A172 (cell line): ENCODE measurements at places on chromosomes 6 and 20.

GRCh38 chr6:20404641-20405032 is 3.0 kb downstream of the E2F3 start:
- DNase-seq = peak; percentile 71

GRCh38 chr6:151014404-151015100 is 149.1 kb downstream of the MTHFD1L start:
- peak; percentile 66 for DNase-seq

DNA sequence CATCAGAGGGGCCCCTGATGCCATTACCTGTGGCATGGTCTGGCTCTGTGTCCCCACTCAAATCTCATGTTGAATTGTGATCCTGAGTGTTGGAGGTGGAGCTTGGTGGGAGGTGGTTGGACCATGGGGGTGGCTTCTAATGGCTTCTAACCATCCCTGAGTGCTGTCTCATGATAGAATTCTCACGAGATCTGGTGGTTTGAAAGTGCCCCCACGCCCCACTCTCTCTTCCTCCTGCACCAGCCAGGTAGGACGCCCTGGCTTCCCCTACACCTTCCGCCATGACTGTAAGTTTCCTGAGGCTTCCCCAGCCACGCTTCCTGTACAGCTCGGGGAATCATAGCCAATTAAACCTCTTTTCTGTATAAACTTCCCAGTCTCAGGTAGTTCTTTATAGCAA is 14.9 kb downstream of the BHLHE23 start:
- no peak for DNase-seq

DNA sequence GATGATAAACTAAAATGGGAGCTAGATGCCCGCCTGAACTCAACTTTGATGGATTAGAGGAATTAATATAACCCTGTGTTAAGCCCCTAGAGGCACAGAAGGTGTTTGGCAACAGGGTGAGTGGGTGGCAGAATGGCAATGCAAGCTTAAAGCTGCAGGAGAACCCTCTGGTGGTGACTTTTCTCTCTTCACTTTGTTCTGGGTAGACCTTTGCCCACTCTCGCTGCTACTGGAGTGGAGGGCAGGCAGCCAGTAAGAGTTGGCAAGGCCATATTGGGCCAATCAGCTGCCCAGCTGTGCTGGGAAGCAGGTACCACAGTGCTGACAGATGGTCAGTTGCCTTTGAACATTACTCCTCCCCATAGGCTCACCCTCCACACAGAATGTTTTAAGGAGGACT is 468.2 kb downstream of the MMUT start:
- no peak for DNase-seq

- DNase-seq = no peak
Observed at GRCh38 chr6:87341899-87342298, 2.7 kb upstream of the C6orf163 start.
